ENCODE measurements at places on chromosomes 12 and 14. TPM values are rescaled to one million over a fixed set of nuclear protein-coding genes. Genes with fewer than 3 reads are reported as not detected.
A peak's percentile ranks its signal among the peaks of the same experiment; 100 is the strongest.

DNA sequence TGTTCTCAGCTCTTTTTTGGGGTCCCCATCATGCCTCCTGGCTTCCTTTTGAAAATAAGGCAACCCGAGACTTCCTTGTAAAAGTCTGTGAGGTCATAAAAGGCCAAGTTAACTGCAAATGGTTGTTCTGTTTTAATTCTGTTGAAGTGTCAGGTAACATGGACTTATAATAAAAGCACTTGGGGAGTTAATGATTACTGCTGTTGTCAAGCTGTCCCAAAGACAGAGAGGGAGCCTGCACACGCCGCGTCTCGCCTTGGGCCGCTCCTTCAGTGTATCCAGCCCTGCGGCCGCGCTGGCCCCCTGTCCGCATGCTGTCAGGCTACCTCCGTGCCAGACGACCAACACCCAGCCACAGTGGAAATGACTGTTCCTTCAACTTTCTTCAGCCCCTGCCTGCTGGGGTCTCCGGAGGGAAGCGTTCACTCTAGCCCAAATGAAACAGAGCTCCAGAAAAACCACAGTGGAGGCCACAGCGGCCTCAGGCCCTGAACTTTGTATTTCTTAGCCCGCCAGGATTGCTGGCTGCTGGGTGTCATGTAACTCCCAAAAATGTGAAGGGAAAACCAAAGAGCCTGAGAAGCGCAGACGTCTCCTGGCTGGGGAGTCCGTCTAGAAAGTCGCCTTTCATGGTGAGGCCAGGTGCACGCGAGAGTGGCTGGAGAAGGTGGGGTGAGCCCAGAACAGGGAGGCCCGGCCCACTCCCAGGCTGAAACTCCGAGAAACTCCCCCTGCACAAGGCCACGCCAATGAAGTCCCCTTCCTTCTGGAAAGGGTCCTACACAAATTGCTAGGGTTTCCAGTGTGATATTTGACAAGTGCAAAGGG is 189.1 kb downstream of the ZFP36L1 start:
- DNase-seq = no peak

DNA sequence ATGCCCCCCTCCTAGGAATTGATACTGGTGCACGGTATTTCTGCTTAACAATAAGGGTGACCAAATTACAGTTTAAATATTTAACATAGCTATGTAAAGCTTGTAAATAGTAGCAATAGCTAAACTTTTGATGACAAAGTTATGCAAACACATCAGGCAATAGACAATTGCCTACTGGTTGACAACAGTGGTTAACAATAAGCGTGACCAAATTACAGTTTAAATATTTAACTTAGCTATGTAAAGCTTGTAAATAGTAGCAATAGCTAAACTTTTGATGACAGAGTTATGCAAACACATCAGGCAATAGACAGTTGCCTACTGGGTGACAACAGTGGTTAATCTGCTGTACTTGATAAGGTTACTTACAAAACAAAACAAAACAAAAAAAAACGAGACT is 886.5 kb upstream of the FLRT2 start:
- DNase-seq = no peak

DNA sequence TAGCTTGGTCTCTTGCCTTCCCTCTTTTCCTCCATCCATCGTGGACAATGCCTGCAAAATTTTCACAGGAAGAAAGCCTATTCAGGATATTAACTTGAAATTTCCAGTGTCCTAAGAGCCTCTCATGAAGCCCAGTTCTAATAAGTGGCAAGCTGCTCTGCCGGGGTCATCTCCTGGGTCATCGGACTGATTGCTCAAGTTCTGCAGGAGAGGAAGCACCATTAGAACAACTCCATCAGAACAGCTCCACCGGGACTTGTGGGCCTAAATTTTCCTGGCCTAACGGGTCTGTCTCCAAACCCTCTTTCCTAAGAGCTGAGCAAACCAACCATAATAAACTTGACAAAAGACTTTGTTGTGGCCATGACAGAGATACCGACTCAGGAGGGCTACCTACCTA is 13.9 kb downstream of the ERG28 start:
- no peak for DNase-seq

- DNase-seq = peak; percentile 88
Observed at GRCh38 chr12:19739195-19739776, 300.0 kb downstream of the AEBP2 start.

DNA sequence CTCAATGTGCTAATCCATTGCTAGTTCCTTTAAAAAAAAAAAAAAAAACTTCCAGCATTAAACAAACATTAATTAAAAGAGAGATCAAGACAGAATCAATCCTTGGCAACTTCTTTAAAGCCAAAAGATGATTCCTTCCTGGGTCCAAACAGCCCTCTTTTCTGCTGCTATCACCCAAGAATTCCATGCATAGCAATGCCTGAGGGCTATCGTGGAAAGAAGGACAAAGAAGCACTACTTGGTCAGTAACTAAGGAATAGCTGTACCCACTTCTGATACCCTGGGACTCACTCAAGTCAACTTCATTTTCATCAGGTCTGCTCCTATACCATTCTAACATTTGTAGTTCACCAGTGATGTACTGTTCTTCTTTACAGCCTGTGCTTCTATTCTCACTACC is 51.8 kb downstream of the SLC38A2 start:
- DNase-seq = no peak

Gene AMN1
- 11.7 TPM for total RNA-seq

Gene PROX2
- total RNA-seq = not detected
